Activated CD4-positive, CD25-positive, alpha-beta regulatory T cell treated with anti-CD3 and anti-CD28 coated beads, Interleukin-2, amount 50 U/mL, for 16 hours (primary cell): ENCODE measurements at places on chromosomes 16 and 17.

- DNase-seq: no peak
These were observed 70.0 kb downstream of the IRX6 start for GRCh38 chr16:55393991-55394390.

GRCh38 chr17:21211825-21212479, 2.0 kb downstream of the TMEM11 start:
- no peak for DNase-seq

DNA sequence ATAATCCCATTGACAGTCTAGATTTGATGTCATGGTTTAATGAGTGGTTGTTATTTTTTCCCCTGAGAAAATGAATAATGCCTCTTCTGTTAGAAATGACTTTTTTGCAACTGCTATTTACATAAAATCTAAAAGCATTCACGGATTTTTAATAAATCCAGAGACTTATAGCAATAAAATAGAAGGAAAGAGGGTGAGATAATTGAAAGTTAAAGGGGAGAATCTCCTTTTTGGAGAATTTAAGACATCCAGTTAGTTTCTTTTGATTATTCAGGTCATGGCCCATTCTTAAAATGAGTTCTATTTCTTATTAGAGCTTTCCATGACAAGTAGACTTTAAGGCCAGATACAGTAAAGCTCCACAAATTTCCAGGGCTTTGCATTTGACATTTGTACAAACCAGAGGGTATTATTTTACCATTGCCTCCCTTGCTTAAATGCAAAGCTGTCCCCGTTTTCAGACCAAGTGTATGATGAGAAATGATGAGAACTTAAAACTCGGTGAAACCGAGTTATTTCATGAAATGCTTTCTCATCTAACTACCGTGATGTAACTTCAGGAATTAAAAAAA, 789.0 kb upstream of the SOX9 start:
- DNase-seq: no peak

DNA sequence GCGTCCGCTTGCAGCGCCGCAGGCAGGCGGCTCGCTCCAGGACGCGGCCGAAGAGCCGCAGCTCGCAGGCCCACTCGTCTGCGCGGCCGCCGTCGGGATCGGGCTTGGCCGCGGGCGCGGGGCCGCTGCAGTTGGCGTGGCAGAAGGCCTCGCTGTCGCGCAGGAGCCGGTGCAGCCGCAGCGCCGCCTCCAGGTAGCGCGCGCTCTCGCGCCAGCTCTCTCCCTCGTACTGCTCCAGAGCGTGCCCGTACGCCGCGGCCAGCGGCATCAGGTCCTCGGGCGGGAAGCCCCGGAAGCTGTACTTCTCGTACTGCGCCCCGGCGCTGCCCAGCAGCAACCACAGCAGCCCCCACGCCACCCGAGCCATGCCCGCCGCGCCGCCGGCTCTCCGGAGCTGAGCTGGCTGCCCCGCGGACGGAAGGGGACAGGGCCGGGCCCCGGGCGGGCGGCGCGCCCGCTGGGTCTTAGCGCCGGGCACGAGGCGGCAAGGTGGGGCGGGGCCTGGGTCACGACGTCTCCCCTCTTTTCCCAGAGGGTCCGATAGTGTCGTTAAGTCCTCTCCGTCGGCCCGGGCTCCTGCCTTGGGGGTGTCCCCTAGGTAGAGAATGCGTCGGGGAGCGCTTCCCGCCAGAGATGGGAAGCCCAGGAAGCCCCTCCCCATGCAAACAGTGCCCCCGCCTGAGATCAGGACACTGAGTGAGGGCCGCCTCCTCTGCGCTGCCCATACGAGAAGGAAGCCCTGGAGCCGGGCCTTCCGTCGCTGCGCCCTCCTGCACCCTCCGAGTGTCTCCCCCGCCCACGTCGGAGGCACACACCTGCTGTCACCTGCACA, at the start of gene P3H4:
TSS of gene P3H4 (minus strand) at position 401 of the 832 bp plus-strand sequence. CDS start at position 367, 34 bp downstream.
- peak; percentile 33 for DNase-seq

DNA sequence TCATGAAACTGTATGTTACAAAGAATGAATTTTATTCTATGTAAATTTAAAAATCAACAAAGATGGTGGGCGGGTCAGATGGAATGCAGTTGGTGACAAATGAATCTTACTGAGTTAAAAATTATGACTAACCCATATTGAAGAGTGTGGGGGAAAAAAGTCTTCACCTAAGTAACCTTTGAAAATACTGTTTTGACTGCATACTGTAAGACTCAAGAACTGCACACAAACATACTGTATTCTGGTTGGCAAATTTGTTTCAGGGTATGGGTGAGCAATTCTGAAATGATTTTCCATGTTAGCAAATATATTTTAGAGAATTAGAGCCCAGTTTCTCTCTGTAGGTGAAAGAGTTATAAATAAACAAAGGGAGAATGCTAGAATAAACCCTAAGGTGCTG, 153.7 kb upstream of the KCNJ18 start:
- no peak for DNase-seq

GRCh38 chr17:80472996-80473395, 3.4 kb downstream of the NPTX1 start:
- no peak for DNase-seq

DNA sequence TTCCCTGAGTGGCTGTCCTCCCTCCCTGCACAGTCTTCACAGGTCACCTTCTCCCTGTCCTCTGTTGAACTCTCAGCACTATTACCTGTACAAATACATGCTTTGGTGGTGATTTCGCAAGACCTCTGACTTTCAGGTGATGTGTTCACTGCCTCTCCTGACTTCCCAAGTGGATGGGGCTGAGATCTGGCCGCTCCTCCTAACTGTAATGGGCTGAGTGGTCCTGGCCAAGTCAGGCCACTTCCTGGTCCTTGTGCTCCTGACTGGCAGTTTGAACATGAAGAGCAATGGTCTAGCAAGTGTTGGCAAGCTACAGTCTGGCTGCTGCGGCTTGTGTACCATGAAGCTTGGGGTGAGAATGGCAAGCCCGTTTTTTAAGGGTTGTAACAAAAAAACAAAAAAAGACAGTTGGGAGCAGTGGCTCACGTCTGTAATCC, 11.7 kb upstream of the TMED6 start:
- no peak for DNase-seq

DNA sequence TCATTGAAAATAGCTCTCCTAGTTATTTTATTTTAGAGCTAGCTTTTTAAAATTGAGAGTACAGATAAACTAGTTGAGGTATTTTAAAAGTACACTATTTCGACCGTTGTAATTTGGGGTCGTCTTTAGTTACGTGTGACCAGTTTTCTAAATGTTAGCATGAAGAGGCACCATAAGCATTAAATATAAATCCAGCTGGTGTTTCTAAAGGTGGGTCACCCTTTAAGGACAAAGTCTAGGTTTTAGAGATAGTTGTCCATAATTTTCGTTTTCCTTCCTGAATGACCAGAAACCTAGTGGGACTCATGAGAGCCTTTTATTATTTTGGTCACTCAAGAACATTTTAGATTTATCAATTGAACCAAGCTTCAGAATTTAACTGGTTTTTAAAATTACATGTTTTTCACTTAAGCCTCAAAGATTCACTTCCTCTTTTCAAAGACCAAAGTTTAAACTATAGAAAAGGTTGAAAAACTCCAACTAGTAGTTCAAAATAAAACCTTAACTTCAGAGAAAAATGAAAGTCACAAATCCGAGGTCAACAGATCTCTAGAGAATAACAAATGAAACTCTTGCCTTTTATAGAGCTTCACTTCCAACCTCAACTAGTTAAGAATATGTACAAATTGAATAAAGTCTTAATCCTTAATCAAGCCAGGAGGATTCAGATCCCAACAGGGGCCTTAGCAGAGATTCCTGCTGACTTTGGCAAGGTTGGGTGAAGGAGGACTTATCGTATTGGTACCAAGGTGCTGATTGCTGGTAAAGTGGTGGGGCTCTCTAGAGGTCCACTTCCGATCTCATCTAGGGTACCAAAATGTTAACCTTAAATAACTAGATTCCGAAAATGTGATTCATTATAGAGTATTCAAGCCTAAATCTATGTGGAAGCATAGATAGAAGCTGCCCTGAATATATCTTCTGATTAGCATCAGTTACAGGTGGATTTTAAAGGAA, 32.5 kb downstream of the PHKB start:
- no peak for DNase-seq
